ENCODE measurements at places on chromosomes 1 and 21. TPM values are rescaled to one million over a fixed set of nuclear protein-coding genes. Genes with fewer than 3 reads are reported as not detected.

Gene PTPRC
- not detected for total RNA-seq

Gene RABGAP1L
- total RNA-seq, result 11.5 TPM

Gene CYP4X1
- total RNA-seq, result 0.42 TPM

Gene ZNHIT6
- 7.2 TPM for total RNA-seq

Gene MAEL
- total RNA-seq, result 0.11 TPM

Gene MYOG
- total RNA-seq, result 0.18 TPM

Gene GBP7
- total RNA-seq, result not detected

Measured in cardiac muscle cell (in vitro differentiated cells and primary cell).